GM23248 (cell line): ENCODE measurements at places on chromosomes 11 and 22.

GRCh38 chr11:65432100-65432650 is 9.6 kb downstream of the NEAT1 start:
- DNase-seq = peak; percentile 24

- peak; percentile 18 for DNase-seq
Observed at GRCh38 chr11:82732734-82733443, 775 bp downstream of the FAM181B start.

DNA sequence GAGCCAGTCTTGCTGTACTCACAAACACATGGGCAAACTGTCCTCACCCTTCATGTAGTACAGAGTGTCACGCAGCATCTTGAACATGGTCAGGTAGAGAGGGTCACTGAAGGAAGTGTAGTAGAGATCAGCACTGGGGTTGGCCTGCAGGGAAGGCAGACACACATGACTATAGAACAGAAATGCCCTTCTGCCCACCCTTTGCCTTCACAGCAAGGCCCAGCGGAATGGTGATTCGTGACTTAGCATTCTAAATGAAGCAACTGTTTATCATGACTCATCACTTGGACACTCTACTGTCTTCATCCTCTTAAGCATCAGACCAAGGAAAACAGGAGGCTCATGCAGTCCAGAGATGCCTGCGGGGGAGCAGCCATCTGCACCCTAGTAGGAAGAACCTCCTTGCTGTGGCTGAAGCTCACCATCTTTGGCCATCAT is 33.4 kb downstream of the SERPIND1 start:
- peak; percentile 97 for DNase-seq

DNA sequence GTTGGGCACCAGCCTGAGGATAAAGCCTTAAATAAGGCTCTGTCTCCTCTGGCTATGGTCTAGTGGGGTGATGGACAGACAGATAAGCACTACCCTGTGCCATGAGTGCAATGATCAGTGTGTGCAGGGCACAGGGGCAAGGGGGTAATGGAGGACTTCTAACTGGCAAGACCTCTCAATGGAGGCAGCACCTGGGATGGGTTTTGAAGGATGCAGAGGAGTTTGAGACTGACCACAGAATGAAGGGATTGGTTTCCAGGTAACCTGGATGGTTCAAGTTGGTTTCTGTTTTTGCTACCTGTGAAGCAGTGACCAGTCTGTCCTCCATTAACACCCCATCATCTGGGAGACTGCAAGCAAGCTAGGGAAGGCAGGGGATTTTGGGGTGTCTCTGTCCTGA is 27.8 kb upstream of the PICK1 start:
- DNase-seq = no peak

DNA sequence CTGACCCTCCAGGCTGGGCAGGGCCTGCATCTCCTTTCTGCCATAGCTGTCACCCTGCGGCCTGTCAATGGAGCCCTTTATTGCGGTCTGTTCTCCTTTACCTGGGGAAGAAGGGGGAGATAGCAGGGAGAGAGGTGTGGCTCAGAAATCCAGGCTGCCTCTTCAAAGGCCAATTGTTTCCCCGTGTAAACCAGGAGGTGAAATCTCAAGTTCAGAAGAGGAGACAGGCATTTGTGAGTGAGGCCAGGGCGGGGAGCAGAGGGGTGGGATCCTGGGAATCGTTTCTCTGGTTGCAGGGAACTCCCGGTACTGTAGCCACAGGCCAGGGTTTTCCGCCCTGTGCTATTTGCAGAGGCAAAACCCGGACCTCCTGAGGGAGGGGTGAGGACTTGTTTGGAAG is 9.1 kb downstream of the DCPS start:
- DNase-seq = no peak

GRCh38 chr22:36457688-36458450 is 23.6 kb downstream of the TXN2 start:
- peak; percentile 45 for DNase-seq

- no peak for DNase-seq
Observed at GRCh38 chr11:70421123-70421522, 22.8 kb downstream of the CTTN start.

DNA sequence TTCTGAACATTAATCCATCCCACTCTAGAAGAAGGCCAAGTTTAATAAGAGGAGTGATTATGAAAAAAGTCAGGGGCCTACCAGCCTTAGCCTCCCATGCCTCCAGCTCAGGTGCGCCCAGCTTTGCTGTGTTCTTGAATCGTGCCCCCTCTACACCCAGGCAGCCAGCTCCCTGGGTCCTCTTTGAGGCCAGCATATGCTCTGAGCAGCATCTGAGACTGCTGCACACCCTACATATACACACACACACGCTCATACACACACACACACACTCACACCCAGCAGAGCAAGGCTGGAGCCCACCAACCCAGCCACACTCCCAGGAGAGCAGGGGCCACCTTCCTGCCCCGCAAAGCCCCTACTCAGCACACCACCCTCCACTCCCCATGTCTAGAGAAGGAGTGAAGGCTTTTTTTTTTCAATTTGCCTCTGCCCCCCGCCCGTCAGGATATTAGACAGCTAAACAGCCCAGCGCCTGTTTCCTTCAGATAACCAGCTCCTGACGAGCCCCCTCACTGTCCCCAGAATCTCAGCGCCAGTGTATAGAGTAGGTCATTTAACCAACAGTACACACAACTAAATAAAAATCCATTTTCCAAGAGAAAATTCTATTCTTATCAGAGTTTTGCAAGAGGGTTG is 121.6 kb downstream of the BUD13 start:
- no peak for DNase-seq

GRCh38 chr22:40982482-40983385 is 31.6 kb downstream of the RBX1 start:
- no peak for DNase-seq

DNA sequence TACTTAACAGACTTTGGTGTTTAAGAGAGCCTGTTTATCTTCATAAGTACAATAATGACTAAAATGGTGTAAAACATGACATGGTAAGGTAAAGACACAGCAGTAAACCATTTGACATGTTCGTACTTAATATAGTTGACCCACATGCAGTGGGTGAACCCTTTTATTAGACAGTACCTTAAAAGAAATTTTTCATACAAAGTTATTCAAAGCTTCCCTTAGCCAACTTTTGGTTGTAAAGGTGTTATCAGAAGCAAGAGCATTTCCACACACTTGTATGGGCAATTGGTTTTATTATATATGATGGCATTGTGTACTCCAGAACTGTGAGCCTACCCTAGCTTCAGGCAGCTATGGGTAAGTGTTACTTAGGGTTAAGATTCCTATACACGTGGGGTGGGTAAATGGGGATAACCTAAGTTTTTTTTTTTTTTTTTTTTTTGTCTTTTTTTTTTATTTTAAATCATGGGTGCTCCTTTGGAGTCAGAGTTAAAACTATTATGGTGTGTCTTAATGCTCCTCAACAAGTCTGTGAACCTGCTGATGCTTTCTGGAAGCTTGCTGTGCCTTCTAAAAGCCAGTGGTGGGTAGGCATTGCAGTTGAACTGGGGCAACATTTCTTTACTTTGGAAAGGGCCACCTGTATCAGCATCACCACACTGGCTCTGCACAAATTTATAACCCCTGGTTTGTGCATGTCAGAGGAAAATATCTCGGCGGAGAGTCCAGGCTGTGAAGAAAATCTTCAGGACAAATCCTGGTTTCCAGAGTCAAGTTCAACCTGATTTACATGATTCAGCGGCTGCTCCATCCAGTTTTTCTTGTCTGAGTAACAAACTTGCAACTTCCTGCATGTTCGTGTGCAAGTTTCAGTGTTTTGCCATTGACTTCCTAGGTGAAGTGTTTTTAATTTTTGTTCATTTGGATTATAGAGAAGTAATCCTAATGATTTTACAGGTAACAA is 3.3 kb downstream of the PCF11 start:
- peak; percentile 75 for DNase-seq

GRCh38 chr11:87451395-87451794 is 413.7 kb downstream of the TMEM135 start:
- DNase-seq = no peak

DNA sequence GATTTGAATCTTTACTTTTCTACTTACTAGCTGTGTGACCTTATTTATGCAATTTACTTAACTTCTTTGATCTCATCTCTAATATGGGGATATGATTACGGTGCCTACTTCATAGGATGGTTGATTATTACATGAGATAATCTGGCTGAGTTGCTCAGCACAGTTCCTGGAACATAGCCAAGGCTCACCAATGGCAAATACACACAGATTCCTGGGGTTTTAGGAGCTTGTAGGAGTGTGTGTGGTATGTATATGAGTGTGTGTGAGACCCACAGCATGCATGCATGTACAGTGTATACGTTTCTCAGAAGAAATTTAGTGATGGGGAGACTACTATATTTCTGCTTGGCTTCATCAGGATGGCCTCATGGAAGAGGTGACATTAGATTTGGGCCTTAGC is 256.9 kb downstream of the KIRREL3 start:
- DNase-seq = peak; percentile 16

DNA sequence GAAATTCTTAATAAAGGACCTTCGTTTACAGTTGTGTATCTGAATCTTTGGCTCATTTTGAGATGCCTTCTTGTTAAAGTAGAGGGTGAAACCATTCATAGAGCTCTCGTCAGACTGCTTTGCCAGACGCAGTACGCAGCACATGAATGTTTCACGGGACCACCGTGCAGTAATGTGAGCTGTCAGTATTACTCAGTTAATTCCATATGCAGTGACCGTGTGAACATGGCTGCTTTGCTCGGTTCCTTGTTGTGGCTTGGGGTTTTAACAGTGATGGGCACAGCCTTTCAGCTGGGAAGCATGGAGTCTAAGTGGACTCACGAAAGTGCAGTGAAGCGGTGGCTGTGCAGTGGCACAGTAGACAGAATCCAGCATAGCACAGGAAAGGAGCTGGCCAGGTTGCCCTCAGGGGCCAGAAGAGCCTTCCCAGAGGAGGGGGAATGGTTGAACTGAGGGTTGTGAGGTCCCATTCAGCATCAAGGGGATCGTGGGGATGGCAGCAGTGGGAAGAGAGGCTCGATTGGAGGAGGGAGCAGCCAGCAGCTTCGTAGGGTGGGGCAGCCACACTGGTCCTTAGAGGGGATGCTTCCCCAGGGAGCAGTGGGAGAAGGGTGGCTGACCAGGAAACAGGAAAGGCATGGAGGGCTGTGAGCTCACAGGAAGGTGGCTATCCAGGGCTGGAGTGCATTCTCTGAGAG is 31.4 kb downstream of the PPFIA1 start:
- DNase-seq = no peak

DNA sequence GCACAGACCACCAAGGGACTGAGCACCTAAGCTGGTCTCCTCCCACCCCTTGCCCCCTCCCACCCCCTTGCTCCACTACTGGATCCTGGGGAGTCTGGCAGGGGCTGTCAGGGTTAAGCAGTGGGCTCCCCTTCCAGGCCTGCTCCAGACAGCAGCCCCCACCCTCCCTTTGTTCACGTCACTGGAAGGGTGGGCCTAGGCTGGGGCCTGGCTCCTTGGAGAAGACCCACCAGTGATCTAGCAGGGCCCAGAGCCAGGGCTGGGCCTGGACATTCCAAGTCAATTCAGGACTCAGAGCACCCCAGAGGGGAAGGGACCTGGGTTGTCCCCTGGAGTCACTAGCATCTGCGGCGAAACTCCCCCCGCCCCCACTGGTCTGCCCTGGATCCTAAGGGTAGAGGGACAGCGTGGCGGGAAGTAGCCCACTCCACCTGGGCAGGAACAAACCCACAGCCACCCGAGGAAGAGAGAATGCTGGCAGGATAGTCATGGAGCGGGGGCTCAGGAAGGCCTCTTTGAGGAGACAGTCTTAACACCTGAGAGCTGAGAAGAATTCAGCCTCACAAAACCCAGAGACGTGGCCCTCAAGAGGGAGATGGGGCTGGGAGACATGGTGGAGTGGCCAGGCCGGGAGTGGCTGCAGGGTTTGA is 45.8 kb downstream of the IGLL1 start:
- no peak for DNase-seq

GRCh38 chr11:9509041-9509440 is 48.2 kb downstream of the ZNF143 start:
- DNase-seq = no peak

GRCh38 chr11:68509066-68509465 is 48.5 kb downstream of the PPP6R3 start:
- DNase-seq = peak; percentile 47

- peak; percentile 61 for DNase-seq
Observed at GRCh38 chr11:102117472-102118113, 7.3 kb downstream of the YAP1 start.
